ENCODE measurements at places on chromosomes 1 and 21.

DNA sequence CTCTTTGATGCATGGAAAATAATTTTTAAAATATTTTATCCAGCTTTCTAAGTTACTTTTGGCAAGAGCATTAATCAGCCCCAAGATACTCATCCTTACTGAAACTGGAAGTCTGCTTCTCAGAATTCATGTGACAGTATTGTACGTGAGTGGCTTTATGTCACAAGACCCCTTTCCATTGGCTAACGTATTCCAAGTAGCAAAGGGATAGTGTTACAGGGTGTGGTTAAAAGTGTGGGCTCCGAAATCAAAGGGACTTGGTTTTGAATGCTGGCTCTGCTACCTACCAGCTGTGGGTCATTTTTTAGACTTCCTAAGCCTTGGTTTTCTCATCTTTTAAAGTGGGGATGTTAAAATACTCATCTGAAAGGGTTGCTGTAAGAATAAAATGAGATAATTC lies 91.7 kb downstream of the RHOU start:
- H3K4me1 ChIP-seq: peaks cover 23% of the 10 kb centered on the region
- no peaks in the 10 kb centered on the region for H3K36me3 ChIP-seq
- H3K4me3 ChIP-seq: no peak overlapping the region
- no peak for DNase-seq

DNA sequence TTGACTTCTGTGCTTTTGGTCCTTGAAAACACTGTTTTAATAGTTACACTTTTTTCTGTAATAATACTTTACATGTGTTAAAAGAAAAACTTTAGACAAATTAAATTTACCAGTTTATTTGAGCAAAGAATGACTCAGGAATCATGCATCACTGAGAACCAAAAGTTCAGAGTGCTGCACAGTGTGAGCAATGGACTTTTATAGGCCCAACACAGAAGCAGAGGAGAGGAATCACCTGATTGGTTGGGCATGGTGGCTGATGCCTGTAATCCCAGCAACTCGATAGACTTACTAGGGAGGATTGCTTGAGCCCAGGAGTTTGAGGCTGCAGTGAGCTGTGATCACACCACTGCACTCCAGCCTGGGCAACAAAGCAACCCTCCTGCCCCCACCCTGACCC lies 29.3 kb downstream of the ZNF648 start:
- H3K36me3 ChIP-seq: no peaks in the 10 kb centered on the region
- H3K27ac ChIP-seq: no peak overlapping the region
- H3K27me3 ChIP-seq: no peaks in the 10 kb centered on the region

DNA sequence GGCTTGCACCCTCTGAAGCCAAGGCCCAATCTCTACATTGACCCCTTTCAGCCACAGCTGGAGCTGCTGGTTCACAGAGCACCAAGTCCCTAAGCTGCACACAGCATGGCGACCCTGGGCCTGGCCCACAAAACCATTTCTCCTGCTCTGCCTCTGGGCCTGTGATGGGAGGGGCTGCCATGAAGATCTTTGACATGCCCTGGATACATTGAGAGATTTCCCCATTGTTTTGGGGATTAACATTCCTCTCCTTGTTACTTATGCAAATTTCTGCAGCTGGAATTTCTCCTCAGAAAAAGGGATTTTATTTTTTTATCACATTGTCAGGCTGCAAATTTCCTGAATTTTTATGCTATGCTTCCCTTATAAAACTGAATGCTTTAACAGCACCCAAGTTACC lies 235.8 kb downstream of the COL11A1 start:
- no peaks in the 10 kb centered on the region for H3K36me3 ChIP-seq
- DNase-seq: no peak
- H3K27ac ChIP-seq: no peak overlapping the region
- no peak overlapping the region for H3K4me3 ChIP-seq
- no peaks in the 10 kb centered on the region for H3K4me1 ChIP-seq

DNA sequence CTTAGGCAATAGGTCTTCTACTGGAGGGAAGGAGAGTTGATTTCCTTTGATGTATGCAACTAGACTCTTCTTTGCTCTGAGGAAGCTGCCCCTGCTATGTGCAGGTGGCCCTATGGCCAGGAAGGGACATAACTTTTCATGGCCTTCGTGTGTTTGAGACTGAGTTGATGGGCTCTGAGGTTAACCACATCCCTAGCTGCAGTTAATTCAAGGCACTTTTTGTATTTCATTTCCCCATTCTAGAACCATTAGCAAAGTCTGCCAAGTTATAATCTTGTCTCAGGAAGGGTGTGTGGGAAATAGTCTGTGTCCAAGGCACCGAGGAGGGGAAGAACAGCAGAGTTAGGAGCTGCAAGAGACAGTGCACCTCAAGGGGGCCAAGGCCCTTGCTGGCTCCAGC lies 2.5 kb downstream of the FCRL4 start:
- H3K27me3 ChIP-seq: peaks cover 8% of the 10 kb centered on the region
- DNase-seq: no peak
- H3K27ac ChIP-seq: no peak overlapping the region
- H3K4me1 ChIP-seq: peaks cover 3% of the 10 kb centered on the region
- no peak overlapping the region for H3K4me3 ChIP-seq
- no peaks in the 10 kb centered on the region for H3K36me3 ChIP-seq

DNA sequence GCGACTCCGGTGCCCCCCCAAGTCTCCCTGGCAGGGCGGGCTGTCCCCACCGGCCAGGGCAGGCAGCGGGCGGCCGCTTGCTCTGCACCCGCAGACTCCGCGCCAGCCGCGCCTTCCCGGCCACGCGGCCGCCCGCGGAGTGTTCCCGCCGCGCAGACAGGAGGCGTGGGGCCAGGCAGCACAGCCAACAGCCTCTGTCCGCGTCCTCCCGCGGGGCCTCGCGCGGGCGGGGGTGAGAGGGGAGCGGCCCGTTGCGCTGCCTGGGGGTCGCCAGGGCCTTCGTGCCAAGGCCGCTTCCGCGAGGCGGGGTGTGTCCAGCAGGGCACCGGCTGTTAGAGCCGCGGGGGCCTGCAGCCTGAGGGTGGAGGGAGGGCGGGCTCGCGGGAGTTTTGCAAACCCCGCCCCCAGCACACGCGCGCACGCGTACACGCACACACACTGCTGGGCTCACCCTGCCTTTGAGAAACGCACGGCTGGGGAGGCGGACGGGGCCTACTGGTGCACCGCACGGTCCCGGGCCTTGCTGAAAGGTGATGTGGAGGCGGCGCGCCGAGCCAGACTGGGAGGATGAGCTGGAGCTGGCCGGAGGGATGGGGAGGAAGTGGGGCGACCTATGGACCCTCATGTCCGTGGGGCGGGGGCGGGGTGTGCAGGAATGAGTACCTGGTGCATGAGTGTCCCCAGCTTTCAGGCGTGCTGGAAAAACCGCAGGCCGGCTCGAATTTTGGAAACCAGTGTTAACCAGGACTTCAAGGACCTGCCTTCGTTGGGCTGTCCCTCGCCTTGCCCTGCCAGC lies 41.5 kb downstream of the KIAA1614 start:
- peak overlapping the region; percentile 29 for H3K4me3 ChIP-seq
- H3K4me1 ChIP-seq: peaks cover 15% of the 10 kb centered on the region
- H3K27ac ChIP-seq: no peak overlapping the region
- no peaks in the 10 kb centered on the region for H3K27me3 ChIP-seq
- H3K36me3 ChIP-seq: peaks cover 13% of the 10 kb centered on the region
- DNase-seq: peak; percentile 50

DNA sequence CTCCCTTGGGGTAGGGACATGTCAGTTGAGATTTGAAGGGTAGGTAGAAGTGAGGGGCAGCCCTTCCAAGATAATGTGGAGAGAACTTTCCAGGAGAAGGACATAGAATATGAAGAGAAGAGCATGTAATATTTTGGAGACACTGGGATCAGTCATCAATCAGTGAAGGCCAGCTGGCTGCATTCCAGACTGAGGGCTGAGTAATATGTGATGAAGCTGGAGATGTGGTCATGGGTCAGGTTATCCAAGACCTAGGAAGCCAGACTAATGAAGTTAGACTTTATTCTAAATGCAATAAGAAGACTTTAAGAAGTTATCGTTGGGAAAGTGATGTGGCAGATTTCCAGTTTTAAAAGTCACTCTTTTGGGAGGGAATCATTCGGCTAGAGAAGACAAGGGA lies 262.0 kb downstream of the HMCN1 start:
- no peaks in the 10 kb centered on the region for H3K27me3 ChIP-seq
- H3K4me1 ChIP-seq: no peaks in the 10 kb centered on the region
- H3K4me3 ChIP-seq: no peak overlapping the region
- H3K36me3 ChIP-seq: no peaks in the 10 kb centered on the region
- H3K27ac ChIP-seq: no peak overlapping the region

- DNase-seq: no peak
- peaks cover 7% of the 10 kb centered on the region for H3K4me1 ChIP-seq
- no peak overlapping the region for H3K4me3 ChIP-seq
- no peak overlapping the region for H3K27ac ChIP-seq
These were observed 106.5 kb downstream of the HLCS start for GRCh38 chr21:36859744-36860501.

GRCh38 chr1:10667861-10668761 lies 128.3 kb downstream of the CASZ1 start:
- H3K4me3 ChIP-seq: no peak overlapping the region
- H3K27me3 ChIP-seq: no peaks in the 10 kb centered on the region
- DNase-seq: no peak
- no peaks in the 10 kb centered on the region for H3K4me1 ChIP-seq

GRCh38 chr1:108012553-108012952 lies 47.6 kb upstream of the VAV3 start:
- H3K27ac ChIP-seq: no peak overlapping the region
- no peaks in the 10 kb centered on the region for H3K36me3 ChIP-seq
- DNase-seq: no peak
- no peaks in the 10 kb centered on the region for H3K27me3 ChIP-seq
- H3K4me3 ChIP-seq: no peak overlapping the region

DNA sequence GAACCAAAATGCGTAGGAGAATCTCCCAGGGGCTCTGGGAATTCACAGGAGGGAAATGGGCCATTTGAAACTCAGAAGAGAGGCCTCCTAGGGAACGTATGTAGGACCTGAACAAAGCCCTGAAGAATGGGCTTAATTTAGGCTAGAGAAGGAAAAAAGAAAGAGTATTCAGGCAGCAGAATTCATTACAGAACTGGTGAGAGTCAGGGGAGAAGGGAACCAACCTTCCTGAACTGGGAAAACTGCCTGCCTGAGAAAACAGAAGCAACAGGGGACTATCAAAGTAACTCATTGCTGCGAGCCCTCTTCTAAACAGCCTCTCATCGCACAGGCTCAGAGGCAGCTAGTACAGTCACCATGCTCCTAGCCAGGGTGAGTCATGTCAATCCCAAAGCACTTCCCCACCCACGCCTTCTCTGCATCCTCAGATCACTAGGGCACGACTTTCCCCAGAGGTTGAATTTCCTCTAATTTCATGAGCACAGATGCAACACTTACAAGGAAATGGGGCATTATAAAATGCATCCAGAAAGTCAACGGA lies 98.1 kb downstream of the ADSS2 start:
- H3K27ac ChIP-seq: no peak overlapping the region
- no peak for DNase-seq
- peaks cover 3% of the 10 kb centered on the region for H3K4me1 ChIP-seq
- no peaks in the 10 kb centered on the region for H3K36me3 ChIP-seq
- H3K4me3 ChIP-seq: no peak overlapping the region
- H3K27me3 ChIP-seq: no peaks in the 10 kb centered on the region

DNA sequence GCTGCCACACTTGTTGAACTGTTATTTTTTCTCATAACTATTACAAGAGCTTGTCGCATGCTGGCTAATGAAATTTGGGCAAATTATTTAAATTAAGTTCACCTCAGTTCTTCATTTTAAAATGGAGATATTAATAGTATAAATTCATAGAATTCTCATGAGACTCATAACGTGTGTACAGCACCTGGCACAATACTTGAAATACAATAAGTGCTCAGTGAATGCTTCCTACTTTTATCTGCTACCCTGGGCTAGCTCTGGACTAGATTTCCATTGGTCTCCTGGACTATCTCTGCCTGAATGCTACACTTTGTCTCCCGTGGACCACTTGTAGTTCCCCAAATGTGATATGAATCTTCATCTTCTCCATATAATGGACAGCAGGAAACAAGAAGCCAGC lies 919 bp downstream of the SLAMF6 start:
- H3K27ac ChIP-seq: peak overlapping the region; percentile 65
- peaks cover 33% of the 10 kb centered on the region for H3K4me1 ChIP-seq
- DNase-seq: no peak
- peak overlapping the region; percentile 69 for H3K4me3 ChIP-seq

GRCh38 chr1:151945725-151946722 lies 36.7 kb upstream of the THEM4 start:
- no peak overlapping the region for H3K4me3 ChIP-seq
- H3K27me3 ChIP-seq: peaks cover 2% of the 10 kb centered on the region
- peak; percentile 77 for DNase-seq
- no peaks in the 10 kb centered on the region for H3K36me3 ChIP-seq
- H3K27ac ChIP-seq: peak overlapping the region; percentile 96

DNA sequence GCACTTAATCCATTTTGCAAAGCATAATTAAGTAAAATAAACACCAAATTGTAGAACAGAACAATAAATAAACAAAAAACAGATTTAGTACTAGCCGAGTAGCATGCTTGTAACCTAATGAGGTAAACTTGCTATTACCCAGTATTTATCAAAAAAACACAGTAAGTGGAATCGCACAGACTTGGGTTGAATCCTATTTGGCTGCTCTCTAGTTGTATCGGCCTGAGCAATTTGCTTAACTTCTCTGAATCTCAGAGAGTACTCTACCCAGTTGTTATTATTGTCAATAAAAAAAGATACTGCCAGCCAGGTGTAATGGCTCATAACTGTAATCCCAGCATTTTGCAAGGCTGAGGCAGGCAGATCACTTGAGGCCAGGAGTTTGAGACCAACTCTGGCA lies 664.3 kb downstream of the ADGRL2 start:
- no peaks in the 10 kb centered on the region for H3K27me3 ChIP-seq
- H3K27ac ChIP-seq: no peak overlapping the region
- no peaks in the 10 kb centered on the region for H3K4me1 ChIP-seq
- DNase-seq: no peak

GRCh38 chr1:100523038-100523652 lies 14.8 kb upstream of the GPR88 start:
- no peak overlapping the region for H3K4me3 ChIP-seq
- no peak for DNase-seq
- no peaks in the 10 kb centered on the region for H3K27me3 ChIP-seq
- H3K36me3 ChIP-seq: no peaks in the 10 kb centered on the region
- no peaks in the 10 kb centered on the region for H3K4me1 ChIP-seq

- H3K36me3 ChIP-seq: peaks cover under 1% of the 10 kb centered on the region
- peaks cover 13% of the 10 kb centered on the region for H3K27me3 ChIP-seq
- DNase-seq: no peak
- no peaks in the 10 kb centered on the region for H3K4me1 ChIP-seq
- no peak overlapping the region for H3K4me3 ChIP-seq
These were observed 60.6 kb downstream of the VPS26C start for GRCh38 chr21:37206496-37206895.

GRCh38 chr1:92958203-92958970 lies 2.9 kb downstream of the DIPK1A start:
- peaks cover 47% of the 10 kb centered on the region for H3K4me1 ChIP-seq
- no peaks in the 10 kb centered on the region for H3K27me3 ChIP-seq
- H3K27ac ChIP-seq: peak overlapping the region; percentile 6

- H3K27me3 ChIP-seq: no peaks in the 10 kb centered on the region
- H3K4me3 ChIP-seq: no peak overlapping the region
- H3K36me3 ChIP-seq: no peaks in the 10 kb centered on the region
- H3K4me1 ChIP-seq: no peaks in the 10 kb centered on the region
- H3K27ac ChIP-seq: no peak overlapping the region
- no peak for DNase-seq
These were observed 61.2 kb downstream of the CCDC30 start for GRCh38 chr1:42524330-42524729.
